ENCODE measurements at places on chromosomes 12 and 14. TPM values are rescaled to one million over a fixed set of nuclear protein-coding genes. Genes with fewer than 3 reads are reported as not detected.

GRCh38 chr12:46908936-46909635 is 83.3 kb upstream of the SLC38A4 start:
- DNase-seq = no peak

The TCL1B gene
- total RNA-seq = not detected

DNA sequence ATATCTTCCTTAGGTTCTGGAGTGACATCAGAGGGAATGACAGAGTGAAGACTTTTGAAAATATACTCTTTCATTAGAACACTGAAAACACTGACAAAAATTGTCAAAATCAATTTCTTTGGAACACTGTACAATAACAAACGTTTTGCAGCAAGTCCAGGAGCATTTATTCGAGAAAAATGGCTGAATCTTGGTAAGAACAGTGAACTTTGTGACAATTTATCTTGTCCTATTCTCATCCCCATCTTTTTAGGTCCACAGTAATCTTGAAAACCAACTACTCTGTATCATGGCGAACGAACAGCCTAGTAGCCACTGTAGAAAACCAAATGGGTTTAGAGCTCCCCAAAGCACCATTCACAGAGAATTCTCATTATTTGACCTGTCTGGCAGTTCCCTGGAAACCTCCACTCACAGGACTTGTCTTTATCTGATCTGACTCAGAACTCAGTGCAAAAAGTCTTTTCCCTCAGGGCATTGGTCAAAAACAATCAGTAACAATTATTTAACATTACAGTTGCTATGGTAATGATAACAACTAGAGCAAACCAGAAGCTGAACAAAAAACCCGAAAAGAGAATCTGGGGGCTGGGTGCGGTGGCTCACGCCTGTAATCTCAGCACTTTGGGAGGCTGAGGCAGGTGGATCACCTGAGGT is 20.3 kb upstream of the PPP2R5E start:
- no peak for DNase-seq

- DNase-seq = no peak
Measured at GRCh38 chr12:3158851-3159465, 81.8 kb downstream of the TSPAN9 start.

- no peak for DNase-seq
Measured at GRCh38 chr14:36241183-36241582, 64.7 kb upstream of the PTCSC3 start.

DNA sequence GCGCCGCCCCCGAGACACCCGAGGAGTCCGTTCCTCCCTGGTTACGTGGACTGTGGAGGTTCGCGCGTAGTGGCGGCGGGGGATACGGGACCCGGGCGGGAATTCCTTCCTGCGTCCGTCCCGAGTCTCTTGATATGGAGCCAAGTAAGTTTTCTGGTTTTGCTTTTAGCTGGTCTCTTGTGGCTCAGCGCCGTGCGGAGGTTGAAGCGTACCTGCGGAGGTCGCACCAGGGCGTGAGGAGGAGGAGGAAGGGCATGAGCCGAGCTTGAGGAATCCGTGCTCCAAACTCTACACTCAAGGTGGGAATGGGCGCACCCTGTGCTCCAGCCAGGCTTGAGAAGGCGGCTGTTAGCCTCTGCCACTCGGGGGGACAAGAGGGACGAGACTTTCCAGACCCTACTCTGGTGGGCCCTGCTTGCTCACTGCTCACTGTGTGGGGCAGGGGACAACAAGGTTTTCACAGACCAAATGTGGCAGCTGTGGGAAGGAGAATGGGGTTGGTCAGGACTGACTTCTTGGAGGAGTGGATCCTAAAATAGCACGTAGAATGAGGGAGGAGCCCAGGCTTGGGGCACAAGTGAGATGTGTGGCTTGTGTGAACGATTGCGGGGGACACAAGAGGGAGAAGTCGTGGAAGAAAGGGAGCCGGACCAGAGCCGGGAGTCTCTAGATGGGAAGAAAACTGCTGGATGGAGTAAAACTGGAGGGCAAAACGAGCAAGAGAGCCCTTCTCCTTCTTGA is 577 bp downstream of the ATG101 start:
- DNase-seq = no peak

DNA sequence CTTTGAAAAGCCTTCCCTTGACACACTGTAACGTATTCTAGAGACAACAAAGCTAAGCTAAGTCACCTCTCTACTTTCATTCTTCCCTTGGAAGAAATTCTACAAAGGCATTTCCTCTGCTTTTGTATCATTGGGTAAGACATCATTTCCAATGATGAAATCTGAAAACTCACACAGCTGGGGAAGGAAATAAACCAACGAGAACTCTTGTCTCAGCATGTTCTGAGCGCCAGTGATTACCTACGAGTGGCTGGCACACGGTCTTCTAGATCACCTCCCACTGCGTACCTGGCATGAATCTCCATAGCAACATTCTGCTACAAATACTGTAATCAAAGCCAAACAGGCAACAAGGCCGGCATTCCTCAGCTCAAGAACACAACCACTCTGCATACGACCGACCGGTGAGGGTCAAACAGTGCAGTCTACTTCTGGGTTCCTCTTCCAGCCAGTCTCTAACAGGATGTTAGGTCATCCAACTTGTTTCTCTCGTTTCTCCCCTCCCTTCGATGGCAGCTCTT is 7.6 kb downstream of the VPS37B start:
- peak; percentile 86 for DNase-seq

The GSG1 gene
- total RNA-seq = not detected

DNA sequence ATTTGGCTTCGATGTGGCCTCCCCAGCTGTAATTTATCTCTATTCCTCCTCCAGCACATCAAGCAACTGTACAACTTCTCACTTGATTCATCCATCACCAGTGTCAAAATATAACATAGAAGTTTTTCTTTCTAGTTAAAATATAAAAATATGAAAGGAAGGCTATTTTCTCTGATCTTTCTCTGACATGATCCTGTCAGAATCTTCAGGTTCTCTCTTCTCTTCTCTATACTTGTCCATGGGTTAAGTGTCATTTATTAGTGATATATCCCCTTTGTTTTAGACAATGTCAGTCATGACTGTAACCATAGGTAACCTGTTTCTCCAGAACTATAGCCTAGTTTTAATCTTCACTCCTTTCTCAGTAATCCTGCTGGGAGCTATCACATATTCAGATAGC is 132.5 kb upstream of the G2E3 start:
- DNase-seq = no peak
